GM23248 (cell line): ENCODE measurements at places on chromosomes 1 and 21. TPM values are rescaled to one million over a fixed set of nuclear protein-coding genes. Genes with fewer than 3 reads are reported as not detected.

- H3K27ac ChIP-seq: no peak overlapping the region
- H3K36me3 ChIP-seq: no peaks in the 10 kb centered on the region
- H3K27me3 ChIP-seq: no peaks in the 10 kb centered on the region
- DNase-seq: no peak
These were observed 24.8 kb upstream of the CITED4 start for GRCh38 chr1:40887012-40887378.

DNA sequence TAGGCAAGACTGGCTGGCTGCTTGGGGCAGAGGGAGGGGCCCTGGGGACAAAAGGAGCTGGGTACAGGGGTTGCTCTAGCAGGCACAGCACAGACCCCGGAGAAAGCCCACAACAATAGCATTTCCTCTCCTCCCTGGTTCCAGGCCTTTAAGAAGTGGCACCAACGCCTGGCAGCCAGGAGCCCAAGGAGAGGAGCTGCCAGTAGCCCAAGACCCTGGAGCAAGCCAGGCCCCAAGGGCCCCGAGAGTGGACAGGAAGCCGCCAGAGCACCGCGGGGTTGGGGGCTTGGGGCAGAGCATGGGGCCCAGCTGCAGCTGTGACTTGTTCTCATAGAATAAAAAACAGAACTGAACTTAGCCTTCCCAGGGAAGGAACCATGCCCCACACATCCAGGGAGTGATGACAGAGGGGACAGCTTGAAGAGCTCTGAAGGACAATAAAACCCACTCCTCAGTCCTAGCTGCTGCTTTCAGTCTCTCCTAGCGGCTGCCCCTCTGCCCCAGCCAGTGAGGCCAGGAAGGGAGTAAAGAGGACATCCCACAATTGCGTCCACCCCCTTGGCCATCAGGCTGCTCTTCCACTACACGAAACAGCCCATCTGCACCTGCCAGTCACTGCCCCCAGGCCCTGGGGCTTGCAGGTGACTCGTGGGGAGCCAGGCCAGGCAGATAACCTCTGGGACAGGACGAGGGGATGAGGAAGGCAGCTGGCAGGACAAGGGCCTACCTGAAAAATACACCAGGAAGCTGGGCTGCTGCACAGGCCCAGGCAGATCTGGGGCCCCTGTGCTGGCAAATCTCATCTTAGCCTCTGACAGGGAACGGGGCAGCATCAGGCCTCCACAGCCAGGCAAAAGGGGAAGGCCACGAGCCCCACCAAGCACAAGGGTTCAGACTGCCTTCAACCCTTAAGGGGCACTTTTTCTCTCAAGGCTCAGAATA is 16.4 kb downstream of the MTHFR start:
- H3K27ac ChIP-seq: no peak overlapping the region
- DNase-seq: no peak
- H3K4me3 ChIP-seq: no peak overlapping the region
- peaks cover 28% of the 10 kb centered on the region for H3K4me1 ChIP-seq

DNA sequence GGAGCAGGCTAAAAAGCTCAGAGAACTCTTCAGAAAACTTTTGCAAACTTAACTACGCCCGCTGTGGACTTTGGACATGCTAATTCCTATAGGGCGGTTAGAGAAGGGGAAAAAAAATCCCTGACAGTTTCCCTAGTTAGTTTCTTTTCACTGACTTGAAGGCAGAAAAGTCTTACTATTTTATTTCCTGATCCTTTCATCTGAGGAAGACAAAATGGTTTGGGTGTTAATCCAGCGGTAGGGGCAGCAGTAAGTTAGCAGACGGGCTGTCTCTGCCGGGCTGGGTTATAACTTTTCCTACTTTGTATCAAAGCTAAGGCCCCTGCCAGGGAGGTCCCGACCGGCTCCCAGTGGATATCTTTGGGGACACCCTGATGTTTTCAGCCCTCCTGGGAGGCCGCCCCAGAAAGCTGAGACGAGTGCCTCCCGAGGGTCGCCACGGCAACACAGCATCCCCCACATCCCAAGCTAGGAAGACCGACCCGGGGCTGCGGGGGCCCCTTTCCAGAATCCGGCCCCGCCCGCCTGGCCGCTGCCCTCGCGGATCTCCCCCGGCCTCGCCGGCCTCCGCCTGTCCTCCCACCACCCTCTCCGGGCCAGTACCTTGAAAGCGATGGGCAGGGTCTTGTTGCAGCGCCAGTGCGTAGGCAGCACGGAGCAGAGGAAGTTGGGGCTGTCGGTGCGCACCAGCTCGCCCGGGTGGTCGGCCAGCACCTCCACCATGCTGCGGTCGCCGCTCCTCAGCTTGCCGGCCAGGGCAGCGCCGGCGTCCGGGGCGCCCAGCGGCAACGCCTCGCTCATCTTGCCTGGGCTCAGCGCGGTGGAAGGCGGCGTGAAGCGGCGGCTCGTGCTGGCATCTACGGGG is 162.6 kb downstream of the RUNX1 start:
- no peaks in the 10 kb centered on the region for H3K27me3 ChIP-seq
- DNase-seq: peak; percentile 50
- peaks cover 34% of the 10 kb centered on the region for H3K36me3 ChIP-seq
- peaks cover 26% of the 10 kb centered on the region for H3K4me1 ChIP-seq
- peak overlapping the region; percentile 97 for H3K4me3 ChIP-seq
- peak overlapping the region; percentile 99 for H3K27ac ChIP-seq

The OR2T11 gene
- not detected in 2 replicates for total RNA-seq

The GALE gene
- total RNA-seq: 16.2 and 20.9 TPM in 2 replicates
